ENCODE measurements at places on chromosomes 4 and X.

GRCh38 chr4:152181150-152181549, 354.7 kb downstream of the FBXW7 start:
- no peak for DNase-seq

- DNase-seq, result no peak
These were observed 114.0 kb upstream of the INPP4B start for GRCh38 chr4:142960126-142960525.

- no peak for DNase-seq
These were observed 123.6 kb downstream of the PCDH18 start for GRCh38 chr4:137408527-137409177.

GRCh38 chr4:11427121-11427996, 1.3 kb downstream of the HS3ST1 start:
- DNase-seq, result no peak

- DNase-seq, result no peak
These were observed 284.5 kb upstream of the TRPC5 start for GRCh38 chrX:112367065-112367464.

- DNase-seq, result no peak
These were observed 8.0 kb downstream of the RADX start for GRCh38 chrX:106619797-106620196.

- no peak for DNase-seq
These were observed 3.2 kb downstream of the HTRA3 start for GRCh38 chr4:8272472-8273428.

DNA sequence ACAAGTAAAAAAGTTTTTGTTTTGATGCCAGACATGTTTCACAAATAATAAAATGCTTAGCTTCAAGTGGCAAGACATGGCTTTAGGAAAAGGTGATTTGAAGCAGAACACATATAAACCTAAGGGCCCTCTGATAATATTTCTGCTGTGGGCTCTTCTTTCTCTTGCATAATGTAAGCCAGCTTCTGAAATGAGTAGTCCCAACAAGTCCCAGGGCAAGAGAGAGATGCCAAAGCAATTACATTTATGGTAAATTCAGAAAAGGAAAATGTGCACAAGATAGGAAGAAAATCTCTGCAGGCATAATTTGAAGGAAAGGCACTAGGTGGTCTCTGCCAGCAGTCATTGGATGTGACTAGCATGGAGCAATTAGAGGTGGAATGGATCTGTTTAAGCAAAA, 170.8 kb upstream of the GALNT7 start:
- DNase-seq, result no peak

DNA sequence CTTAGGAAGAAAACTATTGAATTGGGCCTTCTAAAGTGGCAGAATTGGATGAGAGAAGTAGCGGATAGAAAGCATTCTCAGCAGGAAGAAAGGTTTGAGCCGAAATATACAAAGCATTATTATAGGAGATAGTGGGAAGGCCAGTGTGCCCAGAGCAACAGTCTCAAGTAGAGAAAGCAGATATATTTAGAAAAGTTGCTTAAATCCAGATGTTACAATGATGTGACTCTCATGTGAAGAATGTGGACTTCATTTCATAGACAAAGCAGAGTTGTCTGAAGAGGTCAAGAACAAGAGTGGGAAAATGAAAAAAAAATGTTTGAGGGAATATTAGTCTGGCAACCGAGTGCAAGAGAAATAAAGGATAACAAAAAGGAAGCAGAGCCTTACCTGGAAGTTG, 66.9 kb downstream of the SYNPO2 start:
- DNase-seq, result no peak

DNA sequence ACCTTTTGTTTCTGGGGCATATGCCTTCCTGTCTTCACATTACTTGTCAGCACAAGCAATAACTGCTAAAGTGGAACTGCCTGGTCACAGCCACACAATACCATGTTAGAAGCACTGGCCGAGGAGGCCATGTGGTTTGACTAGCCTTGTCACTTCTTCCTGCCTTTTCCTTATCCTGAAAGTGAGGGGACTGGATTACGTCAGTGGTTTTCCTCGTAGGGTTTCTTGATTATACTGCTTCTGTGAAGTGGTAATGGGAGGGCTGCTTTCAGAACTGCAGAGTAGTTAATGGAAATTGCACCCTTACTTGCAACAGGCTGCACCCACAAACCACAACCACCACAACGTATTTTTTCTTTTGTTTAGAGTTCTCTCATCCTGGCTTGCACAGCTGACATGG, 26.6 kb downstream of the ZRSR2 start:
- DNase-seq, result peak; percentile 66

DNA sequence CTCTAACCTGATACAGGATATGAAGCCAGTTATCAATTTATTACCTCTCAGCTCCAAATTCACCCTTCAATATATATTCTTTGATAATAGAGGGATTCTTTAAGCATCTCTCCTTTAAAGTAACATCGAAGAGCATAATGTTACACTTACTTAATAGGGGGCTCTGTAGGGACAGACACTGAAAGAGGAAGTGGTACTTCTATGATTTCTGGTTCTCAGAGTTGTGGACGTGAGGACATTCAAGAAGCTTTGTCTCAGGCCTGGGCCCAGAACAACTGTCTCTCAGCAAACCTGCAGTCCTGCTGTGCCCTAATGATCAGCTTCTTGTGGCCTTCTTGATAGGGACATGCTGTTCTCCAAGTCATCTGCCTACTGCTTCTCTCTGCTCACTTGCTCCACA, 4.2 kb upstream of the ZXDB start:
- DNase-seq, result no peak

GRCh38 chr4:28228561-28229491, 1368.2 kb downstream of the STIM2 start:
- no peak for DNase-seq

DNA sequence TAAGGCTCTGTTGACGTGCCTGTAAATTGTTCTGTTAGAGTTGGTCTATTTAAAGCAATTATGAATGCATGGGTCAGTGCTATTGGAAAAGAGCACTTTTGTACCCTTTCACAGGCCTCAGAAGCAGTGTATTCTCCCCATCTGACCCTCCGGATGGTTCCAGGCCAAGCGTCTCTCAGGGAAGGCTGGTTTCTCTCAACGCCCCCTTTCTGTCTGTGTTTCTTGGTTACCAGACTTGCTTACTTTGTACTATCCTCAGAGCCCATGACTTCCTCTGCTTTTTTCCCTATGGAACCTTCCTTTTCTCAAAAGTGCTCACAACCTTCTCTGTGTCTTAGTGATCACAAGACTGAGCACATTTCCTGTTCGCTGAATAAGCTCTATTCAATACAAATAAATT, 559.3 kb upstream of the ZFP42 start:
- DNase-seq, result no peak

DNA sequence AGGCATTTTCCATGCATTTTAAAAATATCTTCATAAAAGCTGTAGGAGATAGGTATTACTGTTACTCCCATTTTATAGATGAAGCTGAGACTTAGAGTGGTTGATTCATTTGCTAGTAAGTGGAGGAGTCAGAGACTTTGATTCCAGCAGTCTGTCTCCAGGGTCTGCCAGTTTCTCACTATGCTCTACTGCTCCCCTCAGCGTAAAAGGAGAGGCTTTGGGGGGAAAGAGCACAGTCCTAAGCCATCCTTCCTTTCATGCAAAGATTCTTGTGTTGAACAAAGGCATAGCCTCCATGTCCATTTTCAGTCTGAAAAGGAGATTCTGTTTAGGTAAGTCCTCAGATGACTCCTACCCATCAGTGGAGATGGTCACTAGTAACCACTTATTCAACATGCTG, 117.7 kb upstream of the TMEM150C start:
- no peak for DNase-seq

GRCh38 chrX:40012868-40013265, 84.9 kb downstream of the BCOR start:
- no peak for DNase-seq

GRCh38 chrX:19906293-19906692, 18.9 kb upstream of the SH3KBP1 start:
- no peak for DNase-seq

DNA sequence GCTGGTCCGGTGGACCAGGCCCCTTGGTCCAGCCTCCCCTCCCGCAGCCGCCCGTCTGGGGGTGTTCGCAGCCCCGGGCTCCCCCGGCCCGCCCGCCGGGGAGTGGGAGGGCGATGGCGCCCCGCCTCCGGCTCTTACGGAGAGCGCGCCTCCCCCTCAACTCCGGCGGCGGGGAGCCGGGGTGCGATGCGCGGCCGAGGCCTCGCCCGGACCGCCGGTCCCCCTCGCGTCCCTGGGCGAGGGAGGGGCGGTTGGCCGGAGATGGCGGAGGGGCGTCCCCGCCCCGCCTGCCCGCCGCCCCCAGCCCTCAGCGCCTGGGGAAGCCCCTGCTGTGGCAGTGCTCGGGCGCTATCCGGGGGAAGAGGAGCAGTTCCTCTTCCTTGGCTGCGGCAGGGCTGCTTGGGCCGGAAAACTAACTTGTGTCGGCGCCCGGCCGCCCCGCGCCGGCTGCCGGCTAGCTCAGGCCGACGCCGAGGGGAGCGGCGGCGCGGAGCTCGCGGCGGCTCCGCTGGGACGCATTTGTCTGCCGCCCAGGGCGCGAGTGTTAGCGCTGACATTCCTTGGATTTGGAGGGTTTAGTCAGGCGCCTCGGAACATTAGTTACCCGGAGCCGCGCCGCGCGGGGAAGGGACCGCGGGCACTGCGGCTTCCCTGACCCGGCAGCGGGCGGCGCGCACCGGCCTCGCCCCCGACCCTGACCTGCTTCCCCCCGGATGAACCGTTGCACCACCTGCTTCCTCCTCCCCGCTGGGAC, 994 bp downstream of the GALNT7 start:
- peak; percentile 73 for DNase-seq

GRCh38 chrX:133323431-133323830, 91.9 kb downstream of the GPC4 start:
- DNase-seq, result no peak

GRCh38 chrX:6159468-6159867, 69.2 kb downstream of the NLGN4X start:
- no peak for DNase-seq

GRCh38 chr4:98566361-98567008, 91.9 kb downstream of the TSPAN5 start:
- DNase-seq, result no peak

DNA sequence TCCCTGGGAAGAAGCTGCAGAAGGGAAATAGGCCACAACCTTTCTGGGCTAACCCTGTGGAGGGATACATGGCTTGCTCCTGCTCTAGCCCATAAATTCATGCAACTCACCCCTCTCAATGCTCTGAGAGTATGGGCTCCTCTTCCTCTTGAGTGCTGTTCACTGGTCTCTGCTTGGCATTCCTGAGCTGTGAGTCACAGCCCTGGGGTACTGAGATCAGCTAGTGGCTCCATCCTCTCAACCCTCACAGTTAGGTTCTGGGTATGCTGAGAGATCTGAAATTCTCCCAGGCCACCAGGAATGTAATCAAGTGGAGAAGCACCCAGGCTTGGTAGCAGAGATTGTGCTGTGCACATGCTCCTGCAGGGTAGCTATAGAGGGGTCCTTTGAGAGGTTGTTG, 60.6 kb upstream of the SPANXN2 start:
- DNase-seq, result no peak

DNA sequence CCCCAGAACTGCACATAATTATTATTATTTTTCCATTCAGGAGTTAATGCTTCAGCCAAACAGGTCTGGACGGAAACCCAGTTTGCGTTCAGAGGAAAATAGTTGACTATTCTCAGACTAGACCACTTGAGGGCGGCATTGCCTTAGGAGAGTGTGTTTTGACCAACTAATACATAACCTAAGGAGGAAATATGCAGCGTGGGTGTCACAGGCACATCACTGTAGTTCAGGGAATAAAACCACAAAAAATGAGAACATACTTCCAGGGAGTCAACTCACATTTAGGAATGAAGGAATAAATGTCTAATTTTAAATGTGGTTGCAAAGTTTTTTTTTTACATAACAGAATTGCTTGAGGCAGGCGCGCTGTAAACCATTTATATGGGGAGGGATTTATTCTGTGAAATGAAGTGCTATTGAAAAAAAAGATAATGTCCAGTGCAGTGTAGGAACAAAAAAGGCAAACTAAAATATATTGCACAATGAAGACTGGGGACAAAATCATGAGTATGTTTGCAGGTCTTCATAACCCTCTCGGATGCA, 93.3 kb downstream of the SYNPO2 start:
- peak; percentile 63 for DNase-seq

DNA sequence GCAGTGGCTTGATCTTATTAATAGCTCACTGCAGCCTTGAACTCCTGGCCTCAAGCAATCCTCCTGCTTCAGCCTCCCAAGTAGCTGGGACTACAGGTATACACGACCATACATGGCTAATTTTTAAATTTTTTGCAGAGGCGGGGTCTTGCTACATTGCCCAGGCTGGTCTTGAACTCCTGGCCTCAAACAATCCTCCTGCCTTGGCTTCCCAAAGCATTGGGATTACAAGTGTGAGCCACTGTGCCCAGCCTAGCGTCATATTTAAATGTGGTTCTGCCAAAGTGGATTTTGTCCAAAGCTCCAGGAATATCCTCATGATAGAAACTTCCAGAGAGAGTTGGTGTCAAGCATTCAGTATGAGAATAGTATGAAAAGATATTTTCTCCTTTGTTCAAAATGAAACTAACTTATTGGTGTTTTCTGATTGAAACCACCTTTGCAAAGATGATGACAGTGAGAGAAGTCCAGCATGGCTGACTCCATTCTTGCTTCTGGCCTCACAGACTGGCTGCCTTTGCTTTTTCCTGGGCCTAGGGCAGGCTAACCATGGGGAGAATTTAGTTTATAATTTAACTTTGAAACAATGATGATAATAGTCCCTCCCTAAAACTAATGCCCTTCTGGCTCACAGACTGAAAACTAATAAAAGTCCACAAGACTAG, 129.0 kb downstream of the C4orf51 start:
- DNase-seq, result no peak

DNA sequence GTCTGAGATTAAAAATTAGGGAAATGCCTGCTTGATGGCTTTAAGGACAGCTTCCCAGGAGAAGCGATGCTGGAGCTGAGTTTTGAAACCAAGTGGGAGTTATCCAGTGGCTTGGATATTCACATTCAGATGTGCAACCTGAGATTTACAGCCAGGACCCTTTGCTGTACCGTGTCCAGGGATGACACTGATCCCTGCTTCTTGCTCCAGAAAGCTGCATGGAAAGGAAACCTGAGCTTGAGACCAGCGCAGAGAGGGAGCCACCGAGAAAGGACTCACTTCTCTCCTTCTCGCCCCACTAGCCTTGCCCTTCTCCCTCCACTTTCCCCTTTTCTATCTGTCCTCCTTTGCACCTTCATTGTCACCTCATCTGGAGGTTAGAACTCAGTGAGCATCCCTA, 254.5 kb upstream of the PPARGC1A start:
- no peak for DNase-seq

DNA sequence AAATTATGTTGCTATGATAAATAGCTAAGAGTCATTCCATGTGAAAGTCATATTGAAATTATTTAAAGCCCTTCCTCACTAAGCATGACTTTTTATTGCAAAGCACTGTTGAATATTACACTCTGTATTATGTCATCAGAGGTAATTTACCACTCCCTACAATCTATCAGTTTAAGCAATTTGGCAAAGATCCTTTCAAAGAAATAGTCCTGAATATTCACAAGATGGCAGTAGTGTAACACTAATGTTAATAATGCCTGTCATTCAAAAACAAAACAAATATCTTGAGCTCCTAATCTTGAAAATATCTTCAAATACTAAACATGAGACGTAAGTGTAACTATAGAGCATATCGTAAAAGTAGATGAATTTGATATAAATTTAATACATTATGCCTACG, 208.6 kb upstream of the TECRL start:
- DNase-seq, result no peak

- DNase-seq, result no peak
These were observed 4.5 kb downstream of the BMX start for GRCh38 chrX:15505101-15505500.

GRCh38 chrX:11499076-11500044, 166.4 kb downstream of the ARHGAP6 start:
- no peak for DNase-seq

GRCh38 chrX:108131471-108131870, 39.9 kb downstream of the ATG4A start:
- no peak for DNase-seq

All from CD4-positive, alpha-beta T cell treated with Interferon alpha-2 for 1 hour (primary cell).